ENCODE measurements at places on chromosomes 12 and 14.

GRCh38 chr14:101503431-101504095 lies 57.7 kb upstream of the DIO3 start:
- DNase-seq: no peak

- DNase-seq: no peak
These were observed 17.3 kb upstream of the NT5DC3 start for GRCh38 chr12:103858335-103858734.

DNA sequence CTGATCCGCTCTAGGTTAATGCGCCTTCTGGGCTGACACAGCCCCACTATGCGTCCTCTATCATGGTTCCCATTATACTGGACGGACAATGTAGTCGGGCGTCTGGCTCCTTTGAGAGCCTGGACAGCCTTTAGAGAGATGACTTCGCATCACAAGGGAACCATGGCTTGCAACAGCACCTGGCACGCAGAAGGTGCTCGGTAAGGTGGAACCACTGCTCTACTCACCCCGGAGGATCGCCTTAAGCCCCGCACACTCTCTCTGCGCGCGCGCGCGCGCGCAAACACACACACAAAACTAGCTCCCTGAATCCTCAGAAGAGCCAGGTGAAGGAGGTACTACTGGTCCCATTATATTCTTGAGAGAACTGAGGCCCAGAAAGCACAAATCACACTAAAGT lies 7.1 kb downstream of the MAP3K12 start:
- DNase-seq: no peak

DNA sequence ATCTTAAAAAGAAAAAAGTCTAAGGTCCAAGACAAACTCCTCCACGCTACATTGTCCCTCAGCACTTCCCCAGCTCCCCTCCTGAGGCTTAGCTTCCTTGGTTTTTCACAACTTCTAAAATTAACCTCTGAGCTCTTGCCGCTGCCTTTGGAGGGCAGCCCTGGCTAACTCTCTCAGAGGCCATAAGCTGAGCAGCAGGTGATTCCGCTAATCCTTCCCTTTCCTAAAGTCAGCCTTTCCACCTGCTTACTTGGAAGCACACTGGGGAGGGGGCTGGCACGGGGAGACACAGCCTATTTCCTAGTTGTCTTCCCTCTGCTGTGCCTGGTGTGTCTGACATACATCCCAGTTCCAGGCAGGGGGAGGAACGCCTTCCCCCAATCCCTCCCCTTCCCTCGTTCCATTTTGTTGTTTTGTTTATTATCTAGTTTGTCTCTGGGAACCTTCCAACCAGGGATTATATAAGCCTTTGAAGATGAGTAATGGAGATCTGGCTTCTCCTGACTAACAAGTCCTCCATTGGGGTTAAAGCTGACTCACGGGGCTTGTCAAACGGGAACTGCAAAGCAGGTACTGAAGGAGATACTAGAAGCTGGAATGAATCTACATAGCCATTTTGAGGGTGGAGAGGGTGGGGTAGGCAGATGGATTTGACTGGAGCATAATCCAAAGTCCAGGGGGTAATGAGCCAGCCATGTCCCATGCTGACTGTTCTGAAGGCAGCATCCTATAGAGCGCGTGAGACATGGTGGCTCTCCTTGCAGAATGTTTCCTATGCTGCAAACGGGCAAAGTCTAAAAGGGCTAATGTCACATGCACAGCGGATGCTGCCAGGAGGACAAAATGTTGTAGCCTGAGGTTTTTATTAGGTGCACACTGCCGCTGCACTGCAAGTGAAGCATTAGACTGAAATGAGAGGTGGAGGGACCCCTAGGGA lies 230.8 kb downstream of the FOXN3 start:
- DNase-seq: peak; percentile 16

- DNase-seq: peak; percentile 98
These were observed at the start of gene TBX3 for GRCh38 chr12:114684098-114684869. Gene TBX3 (minus strand): TSS chr12:114684175. CDS start chr12:114683200, 975 bp downstream.

DNA sequence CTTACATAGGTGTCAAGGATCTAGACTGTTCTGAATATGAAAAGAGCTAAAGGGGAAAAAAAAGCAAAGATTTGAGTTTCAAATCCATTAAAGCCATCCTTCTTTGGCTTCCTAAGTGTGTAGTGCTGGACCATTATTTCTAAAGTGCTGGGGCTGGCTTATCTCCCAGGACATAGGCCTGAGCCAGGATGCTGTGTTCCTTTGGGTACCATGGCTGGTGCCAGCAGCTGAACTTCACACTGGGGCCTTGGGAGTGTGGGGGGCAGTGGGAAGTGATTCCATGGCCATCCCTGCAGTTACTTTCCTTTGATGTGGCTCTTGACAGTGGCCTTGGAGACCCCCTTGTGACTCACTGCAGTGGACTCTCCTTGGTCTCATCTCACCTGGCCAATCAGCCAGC lies 20.8 kb downstream of the PRMT8 start:
- no peak for DNase-seq

- DNase-seq: no peak
These were observed 300.4 kb downstream of the SNAPC1 start for GRCh38 chr14:62062645-62063044.

DNA sequence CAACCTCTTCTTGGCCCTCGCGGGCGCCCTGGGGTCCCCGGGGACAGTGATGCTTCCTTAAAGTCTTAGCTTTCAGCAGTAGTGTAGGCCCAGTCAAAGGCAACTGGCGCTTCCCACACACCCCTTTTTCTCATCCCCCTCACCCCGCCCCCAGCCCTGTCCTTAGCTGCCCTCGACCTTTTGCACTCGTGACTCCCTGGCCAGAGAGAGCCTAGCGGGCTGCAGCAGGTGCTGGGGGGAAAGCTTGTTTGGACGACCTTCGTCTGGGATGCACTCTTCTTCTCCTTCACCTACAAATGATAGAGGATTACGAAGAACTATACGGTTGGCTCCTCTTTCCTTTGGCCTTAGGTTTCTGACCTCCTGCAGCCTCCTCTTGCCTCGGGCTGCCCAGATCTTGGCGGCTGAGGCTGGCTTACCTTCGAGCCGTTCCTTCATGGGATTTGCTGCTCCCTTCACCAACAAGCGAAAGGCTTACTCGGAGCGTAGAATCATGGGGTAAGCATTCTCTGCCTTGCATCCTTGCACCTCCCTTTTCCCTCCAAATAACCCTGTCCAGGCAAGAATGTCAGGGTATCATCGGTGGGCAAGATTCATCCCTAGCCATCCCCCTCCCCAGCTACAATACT lies 815 bp downstream of the COQ10A start:
- no peak for DNase-seq

GRCh38 chr12:61717986-61718385 lies 542.2 kb upstream of the USP15 start:
- no peak for DNase-seq

DNA sequence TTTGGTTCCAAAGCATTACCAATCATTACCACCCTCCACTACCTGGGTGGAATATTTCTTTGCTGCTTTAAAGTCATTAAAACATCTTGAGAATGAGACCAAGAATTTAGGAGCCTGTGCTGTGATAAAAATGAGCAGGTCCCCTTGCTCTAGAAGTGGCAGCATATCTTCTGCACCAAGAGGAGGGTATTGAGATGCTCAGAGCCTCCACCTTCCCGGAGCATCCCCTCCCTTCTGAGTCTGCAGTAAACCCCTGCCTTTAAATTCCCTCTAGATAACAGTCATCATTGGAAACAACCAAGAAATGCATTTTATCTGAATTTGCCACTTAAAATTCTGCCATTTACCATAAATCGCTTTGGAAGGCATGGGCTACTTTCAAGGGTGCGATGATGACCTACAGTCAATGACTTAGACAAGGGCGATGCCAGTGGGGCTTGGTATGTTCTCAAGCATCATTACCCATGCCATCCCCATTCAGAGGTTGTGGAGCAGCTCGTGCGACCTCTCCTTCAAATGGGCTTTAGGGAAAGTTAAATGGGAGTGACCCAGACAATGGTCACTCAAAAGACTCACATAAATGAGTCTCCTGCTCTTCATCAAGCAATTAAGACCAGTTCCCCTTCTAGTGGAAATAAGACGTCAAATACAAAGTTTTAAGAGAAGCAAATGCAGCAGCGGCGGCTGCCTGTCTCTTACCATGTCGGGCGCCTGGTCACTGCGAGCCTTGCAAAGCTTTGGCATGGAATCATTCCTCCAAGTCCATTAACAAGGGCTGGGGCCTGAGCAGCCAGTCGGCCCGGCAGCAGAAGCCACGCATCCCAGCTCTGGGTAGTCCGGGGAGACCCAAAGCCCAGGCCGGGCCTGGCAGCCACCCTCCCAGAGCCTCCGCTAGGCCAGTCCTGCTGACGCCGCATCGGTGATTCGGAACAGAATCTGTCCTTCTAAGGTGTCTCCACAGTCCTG lies 334.5 kb downstream of the TMEM121 start:
- DNase-seq: no peak

DNA sequence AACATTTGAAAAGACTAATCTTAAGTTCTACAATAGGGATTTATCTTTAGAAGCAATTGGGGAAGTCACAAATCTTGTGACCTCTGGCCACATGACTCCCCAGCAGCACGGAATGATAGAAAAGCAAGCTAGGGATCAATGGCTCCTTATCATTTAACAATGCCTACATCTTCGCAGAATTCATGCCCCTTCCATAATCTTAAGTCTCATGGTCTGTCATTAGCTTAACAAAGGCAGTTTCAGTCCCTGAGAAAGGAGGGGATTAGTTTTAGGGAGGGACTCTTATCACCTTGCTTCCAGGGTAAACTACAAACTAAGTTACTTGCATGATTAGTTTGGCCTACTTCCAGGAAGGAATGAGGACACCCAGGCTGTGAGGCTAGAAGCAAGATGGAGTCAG lies 486.0 kb downstream of the RMST start:
- DNase-seq: no peak

- no peak for DNase-seq
These were observed 347.4 kb downstream of the NPAS3 start for GRCh38 chr14:33285902-33286700.

DNA sequence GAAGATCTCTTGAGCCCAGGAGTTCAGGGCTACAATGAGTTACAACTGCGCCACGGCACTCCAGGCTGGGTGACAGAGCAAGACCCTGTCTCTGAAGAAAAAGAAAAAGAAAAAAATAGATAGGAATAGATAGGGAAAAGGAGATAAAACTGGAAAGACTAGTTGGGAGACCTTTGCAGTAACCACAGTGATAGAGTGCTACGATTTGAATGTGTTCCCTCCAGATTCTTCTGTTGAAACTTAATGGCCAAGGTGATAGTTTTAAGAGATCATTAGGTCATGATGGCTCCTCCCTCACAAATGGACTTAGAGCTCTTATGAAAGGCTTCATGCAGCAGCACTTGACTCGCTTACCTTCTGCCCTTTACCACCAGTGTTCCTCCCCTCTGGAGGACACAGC lies 13.5 kb upstream of the ATF1 start:
- DNase-seq: no peak

- no peak for DNase-seq
These were observed 53.7 kb downstream of the FBXL14 start for GRCh38 chr12:1540690-1541089.

DNA sequence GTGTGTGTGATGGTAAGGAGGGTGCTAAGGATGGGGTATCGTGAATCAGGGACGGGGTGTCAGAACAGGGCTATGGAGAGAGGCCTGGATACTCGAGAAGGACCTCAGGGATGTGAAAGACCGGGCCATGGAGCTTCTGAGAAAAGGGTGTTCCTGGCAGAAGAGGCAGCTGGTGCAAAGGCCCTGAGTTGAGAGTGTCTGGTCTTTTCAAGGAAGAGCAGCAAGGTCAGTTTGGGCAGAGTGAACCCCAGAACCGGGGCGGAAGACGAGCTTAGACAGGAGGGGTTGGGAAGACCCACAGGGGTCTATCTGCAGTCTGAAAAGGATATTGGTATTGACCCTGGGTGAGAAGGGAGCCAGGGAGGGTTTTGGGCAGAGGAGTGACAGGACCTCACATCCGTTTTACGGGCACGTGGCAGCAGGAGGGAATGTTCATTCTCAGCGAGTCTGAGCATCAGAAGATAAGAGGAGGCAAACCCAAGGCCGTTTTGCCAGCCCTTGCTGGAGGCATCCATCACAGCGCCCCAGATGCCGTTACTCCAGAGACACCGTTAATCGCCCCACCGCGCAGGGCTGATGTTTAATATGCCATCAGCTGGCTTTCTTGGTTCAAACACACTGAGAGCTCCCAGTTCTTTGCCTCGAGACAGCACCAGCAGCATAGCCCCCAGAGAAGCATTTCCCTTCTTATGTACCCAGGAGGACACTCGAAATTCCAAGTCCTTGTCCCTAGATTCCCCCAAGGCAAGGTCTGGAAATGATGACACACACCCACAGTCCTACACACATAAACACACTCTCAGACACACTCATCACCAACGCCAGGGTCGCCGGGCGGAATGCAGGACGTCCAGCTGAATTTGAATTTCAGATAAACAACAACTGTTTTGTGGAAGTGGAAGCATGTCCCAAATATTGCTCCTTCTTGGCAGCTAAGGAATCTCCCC lies 41.4 kb upstream of the EML1 start:
- DNase-seq: peak; percentile 84

DNA sequence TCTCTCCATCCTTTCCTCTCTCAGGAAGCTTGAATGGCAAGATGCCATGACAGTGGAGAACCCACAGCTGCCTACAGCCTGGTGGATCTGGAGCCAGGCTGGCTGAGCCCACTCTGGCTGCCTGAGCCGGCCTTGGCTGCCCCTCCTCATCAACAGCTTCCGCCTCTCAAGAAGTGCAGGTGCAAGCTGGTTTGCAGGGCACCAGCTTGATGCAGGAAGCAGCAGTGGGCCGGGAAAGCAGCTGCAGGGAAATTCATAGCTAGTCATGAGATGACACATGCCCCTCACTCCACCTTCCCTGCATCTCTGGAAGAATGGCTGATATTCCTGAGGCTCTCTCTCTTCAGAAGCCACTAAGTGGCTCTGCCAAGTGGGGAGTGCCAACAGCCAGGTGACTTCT lies 289.1 kb downstream of the RPS29 start:
- no peak for DNase-seq

GRCh38 chr12:49582850-49583249 lies 14.9 kb upstream of the MCRS1 start:
- no peak for DNase-seq

GRCh38 chr14:104746934-104747481 lies 5.9 kb upstream of the SIVA1 start:
- no peak for DNase-seq

DNA sequence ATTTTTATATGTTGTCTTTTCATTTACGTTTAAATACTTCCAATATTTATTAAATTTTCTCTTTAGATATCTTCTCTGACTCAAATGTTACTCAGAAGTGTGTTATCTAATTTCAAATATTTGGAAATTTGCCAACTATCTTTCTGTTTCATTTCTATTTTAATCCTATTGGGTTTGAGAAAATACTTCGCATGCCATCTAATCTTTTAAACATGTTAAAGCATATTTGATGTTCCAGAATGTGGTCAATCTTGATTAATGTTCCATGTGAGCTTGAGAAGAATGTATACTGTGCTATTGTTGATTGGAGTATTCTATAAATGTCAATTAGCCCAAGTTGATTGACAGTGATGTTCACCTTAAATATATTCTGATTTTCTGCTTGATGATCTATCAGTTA lies 11.9 kb upstream of the DCN start:
- peak; percentile 85 for DNase-seq

DNA sequence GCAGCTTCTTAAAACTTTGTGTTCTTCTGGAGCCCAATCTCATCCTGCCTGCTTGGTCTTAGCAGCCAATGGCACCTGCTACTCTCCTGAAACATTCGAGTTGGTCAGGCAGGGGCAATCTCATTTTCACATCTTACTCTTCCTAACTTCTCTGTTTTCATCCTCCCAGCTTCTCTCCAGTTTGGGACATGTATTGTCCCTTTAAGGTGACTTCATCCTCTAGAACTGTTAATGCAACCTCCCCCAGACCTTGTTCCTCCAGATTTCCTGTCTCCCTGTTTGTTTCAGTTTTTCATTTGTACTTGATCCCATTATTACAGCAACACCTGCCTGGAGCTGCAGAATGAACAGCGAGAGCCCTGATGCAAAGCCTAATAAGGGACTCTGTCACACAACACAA lies 31.3 kb downstream of the SERPINA11 start:
- DNase-seq: no peak

GRCh38 chr14:96164861-96165490 lies 39.7 kb upstream of the BDKRB2 start:
- DNase-seq: no peak
